Fibroblast of villous mesenchyme (primary cell): ENCODE measurements at places on chromosomes 7 and 10.

- no peak for DNase-seq
Observed at GRCh38 chr7:148289630-148290029, 300.9 kb upstream of the C7orf33 start.

GRCh38 chr10:97656777-97657176, 16.3 kb downstream of the PI4K2A start:
- no peak for DNase-seq

GRCh38 chr7:75072981-75073283, 670 bp downstream of the RCC1L start:
- no peak for DNase-seq

DNA sequence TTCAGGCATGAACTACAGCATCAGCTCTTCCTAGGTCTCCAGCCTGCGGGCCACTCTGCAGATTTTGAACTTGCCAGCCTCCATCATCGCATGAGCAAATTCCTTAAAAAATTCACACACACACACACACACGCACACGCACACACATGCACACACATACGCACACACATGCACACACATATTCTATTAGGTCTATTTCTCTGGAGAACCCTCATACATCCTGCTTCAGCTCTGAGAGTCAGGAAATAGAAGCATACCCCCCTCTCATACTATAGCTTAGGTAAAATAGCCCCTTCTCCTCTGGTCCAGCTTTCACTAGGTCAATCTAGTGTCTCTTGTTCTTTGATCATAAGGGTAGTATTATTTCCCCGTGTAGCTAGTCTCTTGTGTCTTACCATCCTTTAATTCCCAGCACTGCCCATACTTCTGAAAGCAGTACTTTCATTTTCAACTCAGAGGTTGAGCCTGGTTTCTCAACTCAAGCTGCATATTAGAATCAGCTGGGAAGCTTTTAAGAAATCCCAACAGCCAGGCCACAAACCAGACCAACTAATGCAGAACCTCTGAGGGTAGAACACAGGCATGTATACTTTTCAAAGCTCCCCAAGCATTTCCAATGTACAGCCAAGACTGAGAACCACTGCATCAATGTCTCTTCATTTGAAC, 30.9 kb upstream of the ITGB8 start:
- DNase-seq: peak; percentile 55

DNA sequence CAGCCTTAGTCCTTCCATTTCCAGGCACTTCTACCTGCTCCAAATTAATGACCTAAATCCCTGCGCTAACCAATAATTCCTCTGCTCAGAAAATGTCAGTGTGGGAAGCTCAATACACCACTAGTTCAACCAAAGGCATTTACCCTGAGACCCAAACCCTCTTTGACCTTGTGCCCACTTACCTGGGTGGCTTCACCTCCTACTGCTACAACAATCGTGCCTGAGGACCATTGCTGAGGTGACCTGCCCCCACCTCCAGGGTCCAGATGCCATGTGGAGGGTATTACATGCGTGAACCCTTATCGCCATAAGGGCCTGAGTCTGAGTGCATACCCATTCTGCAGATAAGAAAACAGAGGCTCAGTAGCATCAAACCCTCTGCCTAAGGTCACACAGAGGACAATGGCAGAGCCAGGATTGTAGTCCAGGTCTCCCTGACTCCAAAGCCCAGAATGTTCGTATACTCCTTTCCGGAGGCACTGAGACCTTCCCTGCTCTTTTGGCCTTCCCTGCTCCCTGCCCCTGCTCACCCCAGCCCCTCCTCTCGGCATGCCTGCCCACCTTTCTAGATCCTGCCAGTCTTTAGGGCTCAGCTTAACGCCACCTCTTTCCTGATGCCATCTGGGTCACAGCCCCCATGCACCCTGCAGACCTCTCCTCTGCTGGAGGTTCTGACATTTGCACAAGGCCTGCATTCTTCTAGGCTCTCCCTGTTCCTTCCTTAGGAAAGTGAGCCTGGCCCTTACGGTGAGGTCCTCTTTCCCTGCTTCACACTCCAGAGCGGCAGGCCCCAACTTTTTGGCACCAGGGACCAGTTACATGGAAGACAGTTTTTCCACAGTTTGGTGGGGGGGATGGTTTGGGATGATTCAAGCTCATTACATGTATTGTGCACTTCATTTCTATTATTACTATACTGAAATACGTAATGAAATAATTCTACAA, 94.9 kb downstream of the CHST15 start:
- no peak for DNase-seq

DNA sequence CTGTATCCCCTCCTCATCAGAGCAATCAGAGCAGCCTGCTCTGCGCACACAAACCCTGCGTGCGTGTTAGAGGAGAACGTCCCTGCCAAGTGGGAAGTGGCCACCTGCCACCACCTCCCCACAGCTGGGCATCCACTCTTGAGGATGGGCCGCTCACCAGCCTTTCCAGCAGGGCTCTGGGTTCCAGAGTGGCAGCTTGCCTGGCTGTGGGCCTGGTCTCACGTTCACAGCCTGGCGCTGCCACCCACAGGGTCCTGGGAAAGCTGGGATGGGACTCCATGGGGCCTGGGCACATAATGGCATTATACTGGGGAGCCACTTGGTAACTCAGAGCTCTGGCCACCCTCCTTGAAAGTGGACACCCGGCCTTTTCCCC, 151.1 kb upstream of the PPP2R2D start:
- no peak for DNase-seq

GRCh38 chr10:69803809-69804208, 2.1 kb downstream of the COL13A1 start:
- no peak for DNase-seq

DNA sequence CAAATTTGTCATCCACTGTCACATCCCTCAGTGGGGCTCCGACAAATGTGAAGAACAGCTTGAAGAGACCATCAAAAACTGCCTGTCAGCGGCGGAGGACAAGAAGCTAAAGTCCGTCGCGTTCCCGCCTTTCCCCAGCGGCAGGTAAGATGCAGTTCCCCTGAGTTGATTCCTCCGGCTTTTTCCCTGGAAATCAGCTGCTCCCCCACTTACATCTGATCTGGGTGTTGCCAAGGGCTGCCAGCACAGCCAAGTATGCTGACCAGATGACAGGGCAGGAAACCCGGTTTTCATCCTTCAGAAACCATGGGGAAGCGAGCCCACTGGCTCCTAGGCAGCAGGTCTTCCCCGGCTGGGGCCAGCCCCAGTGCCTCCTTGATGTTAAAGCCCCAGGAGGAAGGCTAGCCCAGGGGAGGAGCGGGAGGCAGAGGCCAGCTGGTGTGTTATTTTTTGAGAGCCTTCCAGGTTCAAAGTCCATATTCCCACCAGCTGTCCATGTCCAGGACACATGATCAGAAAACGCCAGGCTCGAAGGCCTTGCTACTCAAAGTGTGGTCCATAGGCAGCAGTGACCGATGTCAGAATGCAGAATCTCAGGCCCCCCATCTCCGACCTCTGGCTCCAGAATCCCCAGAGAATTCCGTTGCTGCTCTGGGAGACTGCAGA, 23.4 kb downstream of the AIFM2 start:
- DNase-seq: no peak

DNA sequence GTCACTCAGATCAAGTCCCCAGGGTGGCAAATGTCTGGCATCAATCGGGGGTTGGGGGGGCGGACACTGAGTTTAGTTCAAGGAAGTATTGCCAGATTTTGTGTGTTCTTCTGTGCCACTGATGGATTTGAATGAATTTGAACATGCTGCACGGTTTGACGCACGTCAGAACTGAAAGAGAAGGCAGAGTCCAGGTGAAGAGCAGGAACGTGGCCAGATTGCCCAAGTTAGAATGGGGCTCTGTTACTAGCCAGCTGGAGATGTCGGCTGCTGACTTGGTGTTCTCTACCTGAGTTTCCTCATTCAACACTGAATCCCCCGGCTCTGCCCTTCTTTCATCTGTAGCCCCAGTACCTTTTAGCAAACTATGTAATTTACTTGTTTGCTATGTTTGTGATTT, 180.2 kb downstream of the PRKCQ start:
- DNase-seq: no peak

DNA sequence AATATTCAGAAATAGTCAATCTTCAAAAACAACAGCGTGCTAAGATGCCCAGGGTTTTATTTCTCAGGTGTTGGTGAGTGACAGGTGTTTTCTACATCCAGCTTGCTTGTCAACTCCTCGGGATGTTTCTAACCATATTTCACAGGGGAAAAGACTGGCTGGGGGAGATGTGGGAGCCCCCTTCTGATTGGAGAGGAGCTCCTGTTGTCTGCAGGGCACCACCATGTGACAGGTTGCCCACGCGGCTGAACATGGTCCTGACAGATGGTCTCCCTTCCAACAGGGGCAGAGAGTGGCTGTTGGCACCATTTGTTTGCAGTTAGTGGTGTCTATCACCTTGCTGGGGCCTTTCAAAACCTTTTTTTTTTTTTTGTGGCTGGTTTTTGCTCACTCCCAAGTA, 16.5 kb upstream of the GPR26 start:
- no peak for DNase-seq

GRCh38 chr7:151869455-151869854, 7.5 kb downstream of the PRKAG2 start:
- DNase-seq: no peak

DNA sequence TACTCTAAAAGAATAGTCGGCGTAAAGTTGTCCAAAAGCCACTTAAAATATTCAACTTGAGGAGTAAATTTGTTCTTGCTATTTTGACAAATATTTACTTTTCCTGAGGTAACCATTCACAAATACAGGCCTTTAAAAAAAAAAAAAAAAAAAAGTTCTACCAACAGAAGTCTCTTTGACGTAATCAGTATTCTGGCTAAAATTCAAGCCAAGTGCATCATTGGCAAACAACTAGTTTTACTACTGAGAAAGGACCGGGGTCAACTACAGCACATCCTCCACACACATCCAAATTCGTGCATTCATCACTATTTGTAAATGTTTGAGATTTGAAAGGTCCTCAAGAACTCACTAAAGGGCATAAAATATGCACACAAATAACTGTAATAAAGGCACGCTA, 2.0 kb downstream of the OAT start:
- peak; percentile 81 for DNase-seq

- no peak for DNase-seq
Observed at GRCh38 chr10:91976317-91977051, 52.9 kb downstream of the BTAF1 start.

GRCh38 chr7:22429386-22429785, 70.6 kb downstream of the STEAP1B start:
- peak; percentile 2 for DNase-seq

DNA sequence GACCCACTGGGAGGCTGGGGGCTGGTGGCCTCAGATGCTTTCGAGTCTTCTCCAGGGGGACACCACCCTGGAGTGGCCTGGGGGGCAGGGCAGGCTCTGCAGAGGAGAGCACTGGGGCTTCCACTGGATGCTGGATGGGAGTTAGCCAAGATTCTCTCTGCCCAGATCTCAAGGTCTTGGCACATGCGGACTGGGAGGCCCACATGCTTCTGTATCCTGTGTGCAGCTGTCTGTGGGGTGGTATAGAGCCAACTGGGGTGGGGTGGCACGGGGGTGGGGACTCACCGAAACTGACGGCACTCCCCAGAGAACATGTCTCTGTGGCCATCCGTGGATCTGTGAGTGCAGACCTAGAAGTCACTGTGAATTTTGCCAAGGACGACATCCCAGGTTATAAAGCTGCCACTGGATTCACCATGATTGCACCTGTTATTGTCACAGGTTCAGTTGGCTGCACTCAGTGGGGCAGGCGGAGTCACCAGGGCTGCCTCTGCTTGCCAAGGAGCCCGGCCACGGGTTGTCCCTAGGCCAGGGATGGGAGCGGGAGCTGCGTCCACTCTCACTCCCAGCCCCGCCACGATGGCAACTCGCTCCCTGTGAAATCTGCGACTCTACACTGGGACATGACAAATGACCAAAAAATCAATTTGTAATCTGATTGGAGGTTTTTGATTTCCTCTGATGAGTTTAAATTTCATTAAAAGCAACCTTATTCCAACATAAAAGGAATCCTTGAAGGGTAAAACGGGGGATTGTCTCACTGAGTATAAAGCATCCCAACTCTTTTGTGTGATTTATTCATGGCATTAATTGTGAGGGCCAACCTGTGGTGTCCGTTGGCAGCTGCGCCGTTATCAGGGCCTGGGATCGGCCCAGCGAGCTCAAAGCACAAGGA, 131.3 kb downstream of the EBF3 start:
- no peak for DNase-seq

- no peak for DNase-seq
Observed at GRCh38 chr10:126083009-126083408, 186.6 kb downstream of the FANK1 start.

DNA sequence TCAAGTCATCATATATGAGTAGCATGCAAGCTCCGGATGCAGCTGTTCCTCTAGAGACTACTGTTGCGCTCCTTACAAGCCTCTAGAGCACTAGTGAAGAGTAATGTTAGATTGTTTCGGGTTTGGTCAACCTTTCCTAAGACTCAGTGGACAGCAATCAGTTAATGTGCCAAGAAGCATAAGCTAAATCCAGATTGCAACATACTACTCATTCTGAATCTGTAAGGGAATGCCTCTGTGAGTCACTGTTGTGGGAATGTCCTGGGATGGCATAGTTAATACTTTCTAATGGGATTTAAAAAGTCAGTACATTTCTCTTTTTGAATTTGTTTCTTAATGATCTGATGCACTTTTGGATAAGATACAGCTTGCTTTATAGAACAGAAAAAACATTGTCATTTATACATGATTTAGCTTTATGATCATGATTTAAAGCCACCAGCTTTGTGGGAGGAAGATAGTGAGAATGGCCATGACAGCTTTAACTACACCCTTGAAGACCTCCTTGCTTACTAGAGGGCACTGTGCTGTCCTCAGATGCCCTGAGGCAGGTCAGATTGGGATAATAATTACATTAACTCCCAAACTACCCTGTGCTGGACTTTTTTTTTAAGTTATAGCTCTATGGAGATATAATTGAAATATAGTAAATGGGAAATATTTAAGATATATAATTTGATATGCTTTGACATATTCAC, 138.4 kb downstream of the SDK1 start:
- peak; percentile 94 for DNase-seq

DNA sequence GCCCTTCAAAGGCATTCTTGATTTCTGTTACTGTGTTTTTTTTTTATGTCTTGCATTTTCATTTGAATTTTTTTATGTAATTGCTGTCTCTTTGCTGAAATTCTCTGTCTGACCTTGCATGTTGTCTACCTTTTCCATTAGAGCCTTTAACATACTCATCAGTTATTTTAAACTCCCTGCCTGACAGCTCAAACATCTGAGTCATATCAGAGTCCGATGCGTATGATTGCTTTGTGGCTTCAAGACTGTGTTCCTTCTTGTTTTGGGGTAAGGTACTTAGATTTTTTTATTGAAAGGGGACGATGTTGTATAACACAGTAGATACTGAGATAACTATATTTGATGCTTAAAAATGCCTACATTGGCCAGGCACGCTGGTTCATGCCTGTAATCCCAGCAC, 9.7 kb upstream of the TARP start:
- DNase-seq: no peak

DNA sequence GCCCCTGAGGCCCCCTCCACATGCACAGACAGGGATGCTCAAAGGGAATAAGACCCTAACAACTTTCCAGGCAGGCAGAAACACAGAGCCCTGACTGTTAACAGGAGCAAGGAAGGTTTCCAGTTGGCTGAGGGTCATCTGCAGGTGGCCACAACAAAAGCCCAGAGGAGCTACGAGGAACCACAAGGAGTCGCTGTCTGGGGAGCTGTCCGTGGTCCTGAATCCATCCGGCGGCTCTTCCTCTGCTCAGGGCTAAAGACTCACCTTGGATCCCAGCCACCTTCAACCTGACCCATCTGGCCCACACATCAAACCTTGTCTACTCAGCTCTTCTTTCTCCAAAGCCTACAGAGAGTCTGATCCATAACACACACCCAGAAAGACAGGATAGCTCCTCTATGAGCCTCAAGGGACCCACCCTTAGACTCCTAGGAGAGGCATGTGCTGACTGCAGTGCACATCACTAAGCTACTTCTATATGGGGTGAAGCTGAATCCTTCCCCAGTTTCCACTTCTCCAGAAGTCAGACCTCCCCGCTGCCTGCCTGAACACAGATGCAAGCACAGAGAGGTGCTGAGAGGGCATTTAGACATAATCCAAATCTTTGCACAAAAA, 104.0 kb downstream of the SLIT1 start:
- peak; percentile 63 for DNase-seq
